Melanocyte of skin (primary cell): ENCODE measurements at places on chromosomes 2 and 18. TPM values are rescaled to one million over a fixed set of nuclear protein-coding genes. Genes with fewer than 3 reads are reported as not detected.

Gene CD207
- total RNA-seq, result not detected in 2 replicates

Gene MC5R
- not detected in 2 replicates for total RNA-seq

Gene CYS1
- total RNA-seq, result 0.15 and 0.33 TPM in 2 replicates

Gene STON1
- total RNA-seq, result 1.0 and 1.8 TPM in 2 replicates

Gene ABCG5
- 0.31 TPM in 1 of 2 replicates, not detected in the other for total RNA-seq

Gene ABHD3
- total RNA-seq, result 18.2 and 20.0 TPM in 2 replicates

Gene TMEM17
- 5.3 and 5.6 TPM in 2 replicates for total RNA-seq

Gene ALK
- total RNA-seq, result 1.3 and 3.9 TPM in 2 replicates

Gene FLACC1
- total RNA-seq, result 2.0 and 5.9 TPM in 2 replicates

Gene LYPD1
- total RNA-seq, result 122 and 204 TPM in 2 replicates

Gene SCYGR4
- total RNA-seq, result under 0.01 and 0.36 TPM in 2 replicates

Gene PDE11A
- total RNA-seq, result 0.15 and 0.33 TPM in 2 replicates

Gene GLI2
- under 0.01 TPM in 2 replicates for total RNA-seq

Gene SLC5A7
- not detected in 2 replicates for total RNA-seq

Gene SLC9A4
- total RNA-seq, result not detected in 2 replicates
